ENCODE measurements at places on chromosomes 1 and 21. TPM values are rescaled to one million over a fixed set of nuclear protein-coding genes. Genes with fewer than 3 reads are reported as not detected.

DNA sequence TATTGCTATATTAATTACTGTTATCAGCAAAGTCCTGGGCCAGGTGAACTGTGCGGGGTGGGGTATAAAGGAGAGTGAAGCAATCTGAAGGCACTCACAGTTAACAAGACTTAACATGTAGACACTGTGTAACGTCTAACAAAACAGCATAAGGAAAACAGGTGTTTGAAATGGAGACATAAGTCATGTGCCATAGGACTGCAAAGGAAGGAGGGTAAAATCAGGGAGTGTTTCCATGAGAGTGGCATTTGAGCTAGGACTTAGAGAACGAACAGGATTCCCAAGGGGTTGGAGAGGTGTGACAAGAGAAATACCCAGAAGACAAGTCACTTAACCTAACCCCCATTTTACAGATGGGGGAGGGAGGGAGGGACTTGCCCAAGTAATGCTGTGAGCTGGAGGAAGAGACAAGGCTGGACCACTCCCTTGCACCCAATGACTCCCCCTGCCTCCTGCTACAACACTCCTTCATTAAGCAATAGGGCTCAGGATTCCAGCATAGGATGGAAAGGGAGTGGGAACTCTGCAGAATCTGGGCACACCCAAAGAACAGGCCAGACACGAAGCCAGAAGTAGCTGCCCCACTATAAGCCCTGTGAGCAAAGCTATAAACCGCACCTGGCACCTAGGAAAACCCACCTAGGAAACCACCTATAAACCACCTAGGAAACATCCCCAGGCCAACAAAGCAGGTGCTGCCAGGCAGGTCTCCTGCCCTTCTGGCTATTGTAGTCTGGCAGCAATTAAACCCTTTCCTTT lies 6.6 kb downstream of the PEF1 start:
- peak; percentile 27 for DNase-seq

GRCh38 chr1:240093120-240093961 lies 1.7 kb downstream of the FMN2 start:
- DNase-seq = no peak

DNA sequence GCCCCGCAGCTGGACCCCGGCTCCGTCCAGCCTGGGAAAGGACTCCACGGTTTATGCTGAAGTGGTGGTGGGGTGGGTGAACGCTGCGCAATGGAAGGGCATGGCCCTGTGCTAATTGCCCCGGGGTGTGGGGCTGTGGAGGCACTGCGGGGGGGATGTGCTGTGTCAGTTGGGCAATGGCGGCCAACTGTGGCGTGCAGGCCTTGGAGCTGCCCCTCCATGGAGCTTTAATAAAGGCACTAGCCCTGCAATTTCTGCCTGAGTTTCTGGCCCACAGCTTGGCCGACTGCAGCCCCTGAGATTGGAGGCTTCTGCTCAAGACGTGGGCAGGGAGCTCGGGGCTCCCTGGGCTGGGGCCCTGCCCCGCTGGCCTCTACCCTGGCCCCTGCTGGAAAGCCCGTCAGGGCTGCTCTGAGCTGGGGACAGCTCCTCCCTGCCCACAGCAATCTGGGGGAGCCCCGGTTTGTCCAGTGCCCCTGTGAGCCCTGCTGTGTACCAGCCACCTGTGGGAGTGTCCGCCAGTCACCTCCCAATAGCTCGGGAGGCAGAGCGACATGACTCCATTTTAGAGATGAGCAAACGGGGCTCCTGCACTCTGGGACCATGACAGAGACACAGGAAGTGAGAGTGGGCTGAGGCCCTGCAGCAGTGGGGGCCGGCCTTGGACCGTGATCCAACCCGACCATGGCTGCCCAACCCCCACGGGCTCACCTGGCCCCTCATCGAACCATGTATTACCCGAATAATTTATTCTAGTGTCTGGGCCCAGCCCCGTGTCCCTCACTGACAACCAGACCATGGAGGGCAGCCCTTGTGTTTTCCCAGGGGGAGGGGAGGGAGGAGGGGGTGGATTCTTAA lies 8.7 kb upstream of the TNFRSF14 start:
- DNase-seq = no peak

DNA sequence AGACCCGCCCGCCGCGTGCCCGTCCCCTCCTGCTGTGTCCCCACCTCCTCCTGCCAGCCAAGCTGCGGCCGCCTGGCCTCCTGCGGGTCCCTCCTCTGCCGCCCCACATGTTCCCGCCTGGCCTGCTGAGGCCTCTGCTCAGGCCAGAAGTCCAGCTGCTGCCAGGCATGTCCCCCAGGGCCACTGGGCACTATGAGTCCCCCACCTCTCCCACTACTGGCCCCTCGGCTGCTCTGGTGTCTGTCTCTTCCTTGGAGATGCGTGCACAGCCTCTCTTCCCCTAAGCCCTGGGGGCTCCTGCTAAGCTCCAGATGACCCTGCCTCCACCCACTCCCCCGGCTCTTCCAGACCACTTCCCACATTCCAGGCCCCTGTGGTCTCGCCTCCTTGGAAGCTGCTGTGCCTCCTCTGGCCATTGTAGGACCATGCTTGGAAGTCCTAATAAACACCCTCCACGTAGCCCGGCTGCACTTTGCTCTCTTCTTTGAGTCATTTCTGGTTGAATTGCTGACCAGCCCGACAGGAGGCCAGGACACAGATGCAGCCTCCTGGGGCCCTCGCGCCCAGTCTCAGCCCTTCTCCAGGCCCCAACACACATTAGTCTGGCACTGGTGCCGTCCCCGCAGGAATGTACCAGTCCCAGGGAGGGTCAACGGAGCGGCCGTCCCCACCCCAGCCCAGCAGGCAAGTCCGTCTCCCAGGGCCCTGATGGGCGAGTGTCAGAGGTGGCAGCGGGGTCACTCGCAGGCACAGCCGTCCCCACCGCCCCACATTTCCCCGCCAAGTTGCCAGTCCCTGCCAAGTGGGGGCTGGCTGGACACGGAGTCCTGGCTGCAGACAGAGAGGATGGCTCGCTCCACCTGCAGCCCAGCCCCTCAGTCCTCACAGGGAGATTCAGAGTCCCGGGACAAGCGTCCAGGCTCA lies 1.1 kb downstream of the KRTAP10-12 start:
- no peak for DNase-seq

GRCh38 chr1:231512147-231512698 lies 16.2 kb upstream of the TSNAX start:
- peak; percentile 91 for DNase-seq

- no peak for DNase-seq
Observed at GRCh38 chr1:25540750-25541342, 2.6 kb upstream of the LDLRAP1 start.

- no peak for DNase-seq
Observed at GRCh38 chr1:36737767-36738166, 255.1 kb upstream of the CSF3R start.

GRCh38 chr1:70204600-70204999 lies 779 bp downstream of the LRRC40 start:
- DNase-seq = peak; percentile 18

DNA sequence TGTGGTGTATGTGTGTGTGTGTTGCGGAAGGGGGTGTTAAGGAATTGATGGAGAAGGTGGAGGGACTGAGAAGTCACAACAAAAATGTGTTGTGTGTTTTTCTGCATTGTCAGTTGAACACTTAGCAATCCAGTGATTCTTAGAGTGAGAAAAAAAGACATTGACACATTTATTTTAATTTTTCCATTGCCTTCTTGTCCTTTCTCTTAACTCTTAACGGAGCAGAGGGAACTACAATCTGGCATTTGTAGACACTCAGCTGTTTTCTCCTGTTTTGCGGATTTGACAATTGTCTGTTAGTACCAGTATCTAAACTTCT lies 725 bp downstream of the C1orf53 start:
- no peak for DNase-seq

GRCh38 chr1:223091896-223092295 lies 51.2 kb downstream of the TLR5 start:
- DNase-seq = no peak

The TEKT2 gene
- total RNA-seq = 2.1 TPM

The OR2L13 gene
- not detected for total RNA-seq

The SH2D5 gene
- total RNA-seq = 1.6 TPM

The MAP10 gene
- 1.5 TPM for total RNA-seq

The RIPPLY3 gene
- total RNA-seq = not detected
